Stimulated activated CD4-positive, alpha-beta T cell treated with anti-CD3 and anti-CD28 coated beads, TNF-alpha, amount 100 ng/mL, for 24 hours (primary cell): ENCODE measurements at places on chromosomes 7 and 10.

DNA sequence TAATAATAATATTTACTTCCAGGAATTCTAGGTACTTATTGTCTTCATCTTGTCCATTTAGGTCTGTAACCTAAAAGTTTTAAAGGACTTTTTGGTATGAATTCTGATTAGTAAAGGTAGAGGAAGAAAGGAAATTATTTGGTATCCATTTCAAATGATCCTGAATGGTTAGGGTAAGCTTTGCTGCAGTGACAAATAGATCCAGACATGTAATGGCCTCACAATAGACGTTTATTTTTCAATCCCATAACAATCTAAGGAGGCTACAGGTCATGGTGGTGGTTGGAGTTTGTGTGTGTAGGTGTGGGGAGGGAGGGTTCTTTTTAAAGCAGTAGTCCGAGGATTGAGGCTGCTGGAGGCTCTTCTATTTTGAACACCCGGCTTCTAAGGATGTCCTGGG is 5.3 kb downstream of the FBH1 start:
- no peak for DNase-seq

DNA sequence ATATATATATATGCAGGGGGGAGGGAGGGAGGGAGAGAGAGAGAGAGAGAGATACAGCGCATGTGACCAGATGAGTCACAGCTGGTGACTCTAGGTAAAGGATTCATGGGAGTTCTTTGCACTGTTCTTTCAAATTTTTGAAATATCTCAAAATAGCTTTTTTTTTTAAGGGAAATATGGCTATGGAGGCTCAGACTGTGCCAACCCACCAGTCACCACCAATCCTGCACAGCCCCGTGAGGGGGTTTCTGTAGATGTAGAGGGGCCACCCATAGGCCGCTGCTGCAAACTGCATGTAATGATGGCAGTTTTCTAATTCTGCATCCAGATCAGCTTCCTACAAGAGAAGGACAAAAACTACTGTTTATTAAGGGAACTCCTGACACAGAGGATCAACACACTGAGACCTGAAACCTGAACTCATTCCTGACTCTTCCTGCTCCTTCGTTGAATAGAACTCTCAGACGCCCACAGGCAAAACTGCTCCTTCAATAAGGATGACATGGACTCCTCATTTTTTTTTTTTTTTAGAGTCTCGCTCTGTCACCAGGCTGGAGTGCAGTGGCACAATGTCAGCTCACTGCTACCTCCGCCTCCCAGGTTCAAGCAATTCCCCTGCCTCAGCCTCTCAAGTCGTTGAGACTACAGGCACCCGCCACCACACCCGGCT is 17.3 kb downstream of the DAGLB start:
- no peak for DNase-seq

- no peak for DNase-seq
These were observed 201.0 kb downstream of the EMX2 start for GRCh38 chr10:117743509-117743908.

GRCh38 chr10:88271761-88272543 is 311.2 kb downstream of the RNLS start:
- DNase-seq: no peak

DNA sequence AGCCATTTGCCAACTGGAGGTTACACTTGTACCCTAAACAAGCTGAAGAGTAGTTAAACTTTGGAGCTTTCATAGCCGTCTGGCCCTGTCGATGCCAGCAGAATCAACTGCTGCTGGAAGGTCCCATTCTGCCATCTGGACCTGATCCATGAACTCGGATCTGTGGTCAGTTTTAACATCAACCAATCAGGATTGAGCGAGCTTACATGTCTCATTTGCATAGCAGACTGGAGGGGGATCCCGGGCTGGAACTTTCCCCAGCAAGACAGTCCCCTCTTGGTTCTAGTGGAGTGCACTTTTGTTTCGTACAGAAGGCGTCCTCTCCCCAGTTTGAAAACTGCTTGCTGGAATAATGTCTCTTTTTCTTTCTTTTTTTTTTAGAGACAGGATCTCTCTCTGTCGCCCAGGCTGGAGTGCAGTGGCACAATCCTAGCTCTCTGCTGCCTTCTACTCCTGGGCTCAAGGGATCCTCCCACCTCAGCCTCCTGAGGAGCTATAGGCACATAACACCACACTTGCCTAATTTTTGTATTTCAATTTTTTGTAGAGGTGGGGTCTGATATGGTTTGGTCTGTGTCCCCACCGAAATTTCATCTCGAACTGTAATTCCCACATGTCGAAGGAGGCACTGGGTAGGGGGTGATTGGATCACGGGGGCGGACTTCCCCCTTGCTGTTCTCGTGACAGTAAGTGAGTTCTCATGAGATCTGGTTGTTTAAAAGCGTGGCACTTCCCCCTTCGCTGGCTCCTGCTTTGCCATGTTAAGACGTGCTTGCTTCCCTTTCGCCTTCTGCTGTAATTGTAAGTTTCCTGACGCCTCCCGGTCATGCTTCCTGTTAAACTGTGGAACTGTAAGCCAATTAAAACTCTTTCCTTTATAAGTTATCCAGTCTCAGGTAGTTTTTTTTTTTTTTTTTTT is 42.8 kb upstream of the SEPHS1 start:
- DNase-seq: no peak

- no peak for DNase-seq
These were observed 1073.9 kb downstream of the NXPH1 start for GRCh38 chr7:9507290-9507689.

GRCh38 chr7:132455378-132455777 is 120.9 kb downstream of the PLXNA4 start:
- DNase-seq: no peak

DNA sequence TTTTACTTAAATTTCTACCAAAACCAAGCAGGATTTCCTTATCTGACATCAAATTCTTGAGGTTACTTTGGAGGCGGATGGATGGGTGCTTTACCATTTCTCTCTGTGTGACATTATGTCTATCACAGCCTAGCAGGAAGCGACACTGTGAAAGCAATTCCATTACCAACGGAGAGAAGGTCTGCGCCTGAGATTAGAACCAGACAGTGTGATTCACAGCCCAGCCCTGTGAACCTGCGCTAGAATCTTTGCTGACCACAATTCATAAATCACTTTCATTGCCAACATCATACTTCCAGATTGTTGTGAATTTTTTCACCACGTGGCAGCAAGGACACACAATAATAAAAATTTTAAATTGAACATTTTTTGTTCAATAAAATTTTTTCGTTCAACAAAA is 126.5 kb downstream of the CUBN start:
- peak; percentile 52 for DNase-seq

- DNase-seq: no peak
These were observed 43.2 kb downstream of the KAT6B start for GRCh38 chr10:74869635-74870034.

DNA sequence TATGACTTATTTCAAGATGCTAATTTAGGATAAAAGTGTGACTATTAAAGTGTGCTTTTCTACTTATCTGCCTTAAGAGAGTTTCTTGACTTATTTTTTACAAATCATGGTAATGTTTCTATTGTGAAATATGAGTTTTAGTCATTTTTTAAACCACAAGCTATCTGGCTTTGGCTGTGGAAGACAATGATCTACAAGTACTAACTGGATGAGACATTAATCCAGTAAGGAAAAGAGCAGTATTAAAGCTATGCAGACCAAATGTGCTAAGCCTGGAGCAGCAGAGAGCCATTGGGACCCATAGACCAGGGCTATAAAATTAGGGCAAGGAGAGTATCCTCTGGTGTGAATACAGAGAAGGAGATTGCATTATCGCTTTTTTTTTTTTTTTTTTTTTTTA is 92.4 kb downstream of the SEMA3A start:
- no peak for DNase-seq

- no peak for DNase-seq
These were observed 100.3 kb downstream of the MCU start for GRCh38 chr10:72792288-72792687.

- DNase-seq: no peak
These were observed 275.1 kb upstream of the NRP1 start for GRCh38 chr10:33609546-33609945.

- DNase-seq: no peak
These were observed 26.4 kb upstream of the JAKMIP3 start for GRCh38 chr10:132039371-132039770.

DNA sequence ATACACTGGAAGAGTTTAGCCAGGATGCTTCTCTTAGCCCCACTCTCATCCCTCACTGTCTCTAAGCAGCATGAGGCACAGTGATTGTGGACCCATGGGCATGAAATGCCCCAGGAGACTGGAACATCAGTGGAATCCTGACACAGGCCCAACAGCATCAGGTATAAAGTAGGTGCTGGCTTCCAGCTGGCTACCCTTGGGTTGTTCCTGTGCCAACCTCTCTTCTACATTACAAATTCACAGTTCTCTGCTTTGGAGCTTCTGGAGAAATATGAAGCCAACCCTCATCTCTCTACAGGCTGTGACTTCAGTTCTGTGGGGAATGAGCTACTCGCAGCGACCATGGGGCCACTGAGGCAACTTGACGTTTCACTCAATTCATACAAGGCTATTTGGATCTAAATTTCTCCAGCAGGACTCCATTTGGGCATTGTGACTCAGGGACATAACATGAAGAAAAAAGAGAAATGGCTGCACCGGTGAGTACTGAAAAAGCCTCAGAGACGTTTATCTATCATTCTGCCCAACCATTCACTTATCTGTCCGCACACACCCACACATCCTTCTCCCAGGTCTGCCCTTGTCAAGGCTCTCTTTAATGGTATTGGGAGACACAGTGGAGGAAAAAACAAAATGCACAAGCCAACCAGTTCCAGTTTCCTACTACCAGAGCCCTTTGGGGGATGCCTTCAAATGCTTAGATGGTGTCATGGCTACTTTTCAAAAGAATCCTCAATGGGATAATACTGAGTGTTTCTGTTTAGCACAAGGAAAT is 35.4 kb upstream of the TM9SF3 start:
- no peak for DNase-seq

DNA sequence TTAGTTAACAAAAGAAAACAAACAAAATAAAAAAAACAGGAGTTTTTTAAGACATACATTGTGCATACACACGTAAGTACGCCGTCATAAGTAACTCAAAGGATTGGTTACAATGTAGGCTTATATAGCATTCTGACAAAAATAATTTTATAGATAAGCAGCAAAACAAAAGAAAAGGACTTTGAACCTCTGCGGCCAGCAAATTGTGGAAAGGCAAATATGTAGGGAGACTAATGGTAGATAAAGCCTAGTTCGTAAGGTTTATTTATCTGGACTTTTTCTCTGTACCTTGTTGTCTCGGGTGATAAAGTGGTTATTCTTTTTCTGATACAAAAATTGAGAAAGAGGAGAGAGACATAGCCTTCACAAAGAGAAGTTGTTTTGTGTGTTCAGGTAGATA is 891.9 kb downstream of the CNTNAP2 start:
- no peak for DNase-seq

DNA sequence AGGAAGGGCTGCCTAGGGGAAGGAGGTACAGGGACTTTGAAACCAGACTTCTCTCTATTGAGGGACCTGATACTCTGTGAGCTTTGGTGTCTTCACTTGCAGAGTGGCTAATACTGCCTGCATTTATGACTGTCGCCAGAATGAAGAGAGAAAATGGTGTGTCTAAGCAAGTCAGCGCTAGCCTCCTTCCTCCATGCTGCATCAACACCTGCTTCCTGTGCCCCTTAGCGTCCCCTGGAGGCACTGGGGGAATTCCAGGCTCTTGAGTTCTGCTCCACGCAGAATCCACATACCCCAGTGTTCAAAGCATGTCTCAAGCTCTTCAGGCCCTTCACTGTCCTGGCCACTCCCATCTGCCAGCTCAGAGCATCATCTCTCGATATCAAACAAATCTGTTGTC is 140.5 kb downstream of the PKD1L1 start:
- no peak for DNase-seq

- DNase-seq: no peak
These were observed 38.1 kb downstream of the ADRA2A start for GRCh38 chr10:111114758-111115500.

GRCh38 chr10:28668363-28669226 is 8.7 kb upstream of the BAMBI start:
- DNase-seq: no peak

DNA sequence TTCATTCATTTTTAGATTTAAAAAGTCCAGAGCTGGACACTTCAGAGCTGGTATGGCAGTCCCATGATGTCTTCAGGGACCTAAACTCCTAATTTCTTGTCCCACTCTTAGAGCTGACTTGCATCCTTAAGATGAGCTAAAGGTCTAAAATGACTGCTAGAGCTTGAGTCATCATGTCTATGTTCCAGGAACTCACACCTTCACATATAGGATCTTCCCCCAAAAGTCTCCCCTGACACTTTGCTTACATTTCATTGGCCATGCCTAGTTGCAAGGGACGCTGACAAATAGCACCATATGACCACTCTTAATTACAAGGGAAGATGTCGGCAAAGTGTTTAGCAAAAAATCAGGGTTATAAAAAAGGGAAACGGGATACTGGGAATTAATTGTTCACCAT is 10.4 kb upstream of the AOAH start:
- no peak for DNase-seq

GRCh38 chr7:128036226-128036940 is 5.1 kb upstream of the LRRC4 start:
- DNase-seq: no peak

DNA sequence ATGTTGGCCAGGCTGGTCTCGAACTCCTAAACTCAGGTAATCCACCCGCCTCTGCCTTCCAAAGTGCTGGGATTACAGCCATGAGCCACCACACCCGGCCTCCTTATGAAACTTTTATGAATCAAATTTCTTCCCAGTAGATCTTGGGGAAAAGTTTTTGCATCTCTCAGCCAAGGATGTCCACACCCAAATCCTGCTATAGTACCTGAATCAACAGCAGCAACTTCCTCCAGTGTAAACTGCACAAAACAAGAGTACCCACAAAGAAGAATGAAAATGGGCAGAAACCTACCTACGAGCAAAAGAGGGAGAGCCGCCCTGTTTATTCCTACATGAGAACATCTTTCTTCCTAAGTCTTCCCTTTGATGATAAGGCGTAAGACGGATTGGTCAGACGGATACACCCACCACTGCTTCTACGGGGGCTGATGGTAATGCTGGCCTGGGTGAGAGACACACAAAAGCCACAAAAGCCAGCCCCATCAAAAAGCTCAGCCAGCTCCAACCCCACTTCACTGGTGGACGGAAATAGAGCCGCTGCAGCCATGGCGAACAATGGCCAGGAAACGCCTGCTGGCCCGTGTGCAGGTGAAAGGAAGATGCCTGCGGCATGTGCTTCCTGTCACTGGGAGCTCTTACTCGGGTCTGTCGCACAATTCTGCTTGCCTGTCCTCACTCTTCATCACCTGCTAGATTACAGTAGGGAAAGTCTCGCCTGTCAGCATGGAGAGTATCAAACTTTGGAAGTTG is 10.4 kb downstream of the JCAD start:
- no peak for DNase-seq

DNA sequence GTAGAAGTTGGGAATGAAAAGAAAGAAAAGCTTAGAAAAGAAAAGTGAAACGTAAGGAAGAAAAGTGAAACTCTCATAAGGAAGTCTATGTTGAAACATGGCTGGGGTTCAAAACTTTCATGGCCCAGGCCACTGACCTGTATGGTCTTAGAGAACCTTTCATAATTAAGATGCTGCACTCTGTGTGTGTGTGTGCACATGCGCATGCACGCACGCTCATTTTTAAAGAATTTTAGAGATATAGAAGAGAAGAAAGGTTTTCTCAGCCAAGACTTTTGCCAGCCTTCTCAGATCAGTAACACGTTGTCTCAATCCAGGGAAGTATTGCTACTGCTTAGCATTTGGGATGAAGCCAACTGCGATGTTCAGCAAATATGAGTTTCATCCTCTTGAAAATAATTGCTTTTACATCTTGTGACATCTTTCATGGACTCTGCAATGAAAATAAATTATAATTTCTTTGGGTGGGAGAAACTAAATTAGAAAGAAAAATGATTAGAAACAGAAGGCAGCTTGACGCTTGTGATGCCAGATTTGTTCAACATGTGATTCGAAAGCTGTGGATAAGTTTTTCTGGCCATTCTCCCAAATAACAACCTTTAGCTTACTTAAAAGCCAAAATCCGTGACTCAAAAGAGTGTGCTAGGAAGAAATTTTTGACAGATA is 16.2 kb upstream of the SLC26A4 start:
- no peak for DNase-seq
